Naive B cell (primary cell): ENCODE measurements at places on chromosomes 1 and 21. TPM values are rescaled to one million over a fixed set of nuclear protein-coding genes. Genes with fewer than 3 reads are reported as not detected.

CHML gene
- polyA plus RNA-seq: 6.5 TPM

GRCh38 chr1:78408810-78409209 is 82.0 kb upstream of the PTGFR start:
- H3K36me3 ChIP-seq: no peaks in the 10 kb centered on the region
- DNase-seq: no peak
- no peaks in the 10 kb centered on the region for H3K4me1 ChIP-seq

DNA sequence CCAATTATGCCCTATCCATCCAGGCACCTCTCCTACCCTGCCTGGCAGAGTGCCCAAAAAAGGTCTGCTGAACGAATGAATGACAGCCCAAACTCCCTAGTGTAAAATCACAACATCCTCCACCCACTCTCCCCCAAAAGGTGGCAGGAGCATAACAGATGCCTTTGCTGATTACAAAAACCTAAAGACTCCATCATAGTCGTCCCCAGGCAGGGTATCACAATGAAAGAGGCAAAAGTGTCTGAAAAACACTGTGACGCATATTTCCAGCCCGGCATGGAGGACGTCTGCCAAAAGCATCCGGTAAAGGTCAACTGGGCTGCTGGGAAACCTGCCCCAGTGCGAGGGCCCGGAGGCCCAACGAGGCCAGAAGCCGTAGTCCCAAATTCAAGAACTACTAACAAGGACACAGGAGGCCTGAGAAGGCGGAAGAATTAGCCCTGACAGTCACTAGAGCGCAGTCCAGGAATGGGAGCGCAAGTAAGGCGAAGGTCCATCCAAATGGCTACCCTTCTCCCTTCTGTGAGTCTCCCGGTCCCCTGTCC is 576 bp downstream of the SMIM12 start:
- DNase-seq: peak; percentile 18
- H3K36me3 ChIP-seq: peaks cover 3% of the 10 kb centered on the region
- H3K27ac ChIP-seq: peak overlapping the region; percentile 96
- H3K4me3 ChIP-seq: peak overlapping the region; percentile 94

GRCh38 chr1:202811296-202812175 is 782 bp downstream of the PCAT6 start:
- peak overlapping the region; percentile 81 for H3K27ac ChIP-seq
- H3K4me1 ChIP-seq: peaks cover 27% of the 10 kb centered on the region
- no peaks in the 10 kb centered on the region for H3K36me3 ChIP-seq
- DNase-seq: no peak
- peak overlapping the region; percentile 94 for H3K4me3 ChIP-seq

DNA sequence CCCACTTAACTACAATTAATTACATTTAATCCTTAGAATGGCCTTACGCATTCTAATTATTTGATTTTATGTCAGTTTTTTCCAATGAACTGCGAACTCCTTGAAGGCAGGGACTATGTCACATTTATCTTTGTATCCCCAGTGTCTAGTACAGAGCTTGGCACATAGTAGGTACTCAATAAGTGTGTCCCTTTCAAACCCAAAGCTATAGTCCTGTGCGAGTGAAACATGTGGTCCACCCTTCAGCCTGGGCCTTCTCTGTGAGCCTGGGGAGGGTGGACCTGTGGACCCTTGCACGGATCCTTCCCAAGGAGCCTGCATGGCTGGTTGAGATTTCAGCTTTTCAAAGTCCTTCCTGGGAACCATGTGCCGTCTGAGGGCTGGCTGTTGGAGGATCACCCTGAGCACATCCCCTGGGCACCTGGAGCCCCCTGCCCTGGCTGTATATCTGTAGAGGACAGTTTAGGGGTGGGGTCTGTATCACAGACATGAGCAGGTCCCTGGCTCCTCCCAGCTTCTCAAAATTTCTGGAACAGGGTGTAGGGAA is 103.1 kb downstream of the IER5 start:
- no peak overlapping the region for H3K4me3 ChIP-seq
- peaks cover 5% of the 10 kb centered on the region for H3K36me3 ChIP-seq
- no peak overlapping the region for H3K27ac ChIP-seq
- peaks cover 8% of the 10 kb centered on the region for H3K4me1 ChIP-seq
- peaks cover 28% of the 10 kb centered on the region for H3K27me3 ChIP-seq

DNA sequence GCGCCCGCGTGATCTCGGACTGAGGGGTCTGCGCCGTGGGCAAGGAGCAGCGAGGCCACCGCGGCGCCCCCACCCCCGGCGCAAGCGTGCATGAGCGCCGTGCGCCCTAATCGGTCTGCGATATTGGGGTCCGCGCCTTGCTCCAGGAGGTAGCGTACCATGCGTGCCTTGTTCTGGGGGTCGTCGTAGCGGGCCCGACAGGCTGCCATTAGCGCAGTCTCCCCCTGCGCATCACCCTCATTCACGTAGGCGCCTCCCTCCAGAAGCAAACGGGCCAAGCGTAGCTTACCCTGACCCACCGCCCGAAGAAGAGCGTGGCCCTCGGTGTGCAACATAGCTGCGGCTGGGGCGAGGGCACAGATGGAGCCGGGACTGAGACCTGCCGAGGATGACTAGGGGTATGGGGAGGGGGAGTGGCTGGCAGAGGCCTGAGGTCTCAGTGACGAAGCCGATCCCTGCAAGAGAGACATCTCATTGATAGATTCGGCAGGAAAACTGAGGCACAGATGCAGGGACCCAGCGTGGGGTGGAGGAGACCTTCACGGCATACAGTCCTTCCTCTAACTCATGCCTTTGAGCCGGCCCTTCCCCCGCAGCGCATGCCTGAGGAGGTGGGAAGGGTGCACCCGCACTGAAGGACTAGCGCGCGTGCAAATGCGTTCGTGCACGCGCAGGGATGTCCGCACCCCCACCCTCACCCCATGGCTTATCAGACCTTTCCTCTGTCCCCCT is 2.8 kb downstream of the ANKRD34A start:
- no peak for DNase-seq
- H3K36me3 ChIP-seq: no peaks in the 10 kb centered on the region
- no peaks in the 10 kb centered on the region for H3K27me3 ChIP-seq
- H3K27ac ChIP-seq: peak overlapping the region; percentile 76
- peak overlapping the region; percentile 95 for H3K4me3 ChIP-seq
- peaks cover 69% of the 10 kb centered on the region for H3K4me1 ChIP-seq

GRCh38 chr1:11521582-11522399 is 42.8 kb downstream of the DISP3 start:
- H3K36me3 ChIP-seq: no peaks in the 10 kb centered on the region
- no peak overlapping the region for H3K4me3 ChIP-seq
- H3K4me1 ChIP-seq: no peaks in the 10 kb centered on the region
- no peak for DNase-seq
- H3K27me3 ChIP-seq: peaks cover 11% of the 10 kb centered on the region

- peaks cover 25% of the 10 kb centered on the region for H3K36me3 ChIP-seq
- H3K27me3 ChIP-seq: peaks cover 57% of the 10 kb centered on the region
- no peak overlapping the region for H3K27ac ChIP-seq
- H3K4me3 ChIP-seq: no peak overlapping the region
Measured at GRCh38 chr21:44552136-44552535, 831 bp upstream of the KRTAP10-2 start.

GRCh38 chr1:106276871-106277270 is 779.6 kb upstream of the PRMT6 start:
- no peaks in the 10 kb centered on the region for H3K27me3 ChIP-seq
- DNase-seq: no peak
- H3K36me3 ChIP-seq: no peaks in the 10 kb centered on the region
- H3K27ac ChIP-seq: no peak overlapping the region

DNA sequence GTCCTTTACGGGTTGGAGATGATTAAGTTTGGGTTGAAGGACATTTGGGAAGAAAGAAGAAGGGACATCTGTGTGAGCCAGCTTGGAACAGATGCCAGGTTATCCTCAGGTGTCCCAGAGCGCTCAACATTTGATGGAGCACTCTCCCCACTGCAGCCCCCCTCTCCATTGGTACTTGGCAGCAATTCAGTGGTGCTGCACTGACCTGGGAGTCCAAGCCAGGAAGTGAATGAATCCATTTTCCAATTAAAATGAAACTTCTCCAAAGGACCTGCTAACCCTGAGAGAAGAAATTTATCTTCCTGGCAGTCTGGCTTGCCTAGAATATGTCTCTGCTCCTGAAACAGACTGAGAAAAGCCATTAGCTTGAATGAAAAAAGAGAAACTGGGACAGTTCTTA is 67.1 kb downstream of the FGGY start:
- H3K4me3 ChIP-seq: no peak overlapping the region
- no peaks in the 10 kb centered on the region for H3K27me3 ChIP-seq
- no peaks in the 10 kb centered on the region for H3K4me1 ChIP-seq
- H3K36me3 ChIP-seq: peaks cover 46% of the 10 kb centered on the region

- no peaks in the 10 kb centered on the region for H3K36me3 ChIP-seq
- H3K4me3 ChIP-seq: no peak overlapping the region
- no peak for DNase-seq
- no peak overlapping the region for H3K27ac ChIP-seq
- H3K27me3 ChIP-seq: no peaks in the 10 kb centered on the region
Measured at GRCh38 chr21:46131588-46131837, 23.9 kb downstream of the FTCD start.

DNA sequence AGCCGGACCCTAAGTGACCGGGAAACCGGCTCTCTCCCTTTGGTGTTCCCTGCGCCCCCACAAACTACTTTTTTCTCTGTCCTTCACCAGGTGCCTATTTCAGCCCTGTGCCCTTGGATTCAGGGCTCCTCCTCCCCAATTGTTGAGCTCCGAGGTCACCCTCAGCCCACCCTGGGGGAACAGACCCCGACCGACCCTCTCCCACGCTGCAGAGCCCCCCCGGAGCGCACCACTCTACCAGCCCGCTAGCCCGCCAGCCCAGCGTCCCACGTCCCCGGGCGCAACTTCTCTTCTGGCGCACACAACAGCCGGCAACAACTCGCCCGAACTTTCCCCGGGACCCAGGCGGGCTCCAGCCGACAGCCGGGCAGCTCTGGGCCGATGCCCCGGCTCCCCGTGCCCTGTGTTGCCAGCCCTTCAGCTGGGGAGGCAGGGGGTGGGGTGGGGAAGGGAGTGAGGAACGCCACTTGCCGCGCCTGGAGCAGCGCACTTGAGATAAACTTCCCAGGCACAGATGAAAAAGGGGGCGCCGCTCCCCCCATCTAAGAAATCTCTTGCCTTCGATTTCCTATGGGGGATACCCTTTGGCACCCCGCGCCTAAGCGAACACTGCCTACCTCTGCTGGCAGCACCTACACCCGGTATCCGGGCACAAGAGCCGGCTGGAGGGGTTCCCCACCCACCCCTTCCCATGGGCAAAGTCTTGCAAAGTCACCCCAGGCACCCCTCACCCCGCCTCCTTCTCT is 997 bp downstream of the CASZ1 start:
- H3K36me3 ChIP-seq: no peaks in the 10 kb centered on the region
- H3K4me1 ChIP-seq: peaks cover 4% of the 10 kb centered on the region
- no peak for DNase-seq
- peaks cover 44% of the 10 kb centered on the region for H3K27me3 ChIP-seq

GRCh38 chr1:202018468-202019234 is 8.3 kb downstream of the ELF3 start:
- DNase-seq: no peak
- no peaks in the 10 kb centered on the region for H3K36me3 ChIP-seq
- H3K27me3 ChIP-seq: peaks cover 14% of the 10 kb centered on the region
- H3K4me3 ChIP-seq: no peak overlapping the region
- H3K27ac ChIP-seq: no peak overlapping the region

CLDN17 gene
- polyA plus RNA-seq: not detected

DNA sequence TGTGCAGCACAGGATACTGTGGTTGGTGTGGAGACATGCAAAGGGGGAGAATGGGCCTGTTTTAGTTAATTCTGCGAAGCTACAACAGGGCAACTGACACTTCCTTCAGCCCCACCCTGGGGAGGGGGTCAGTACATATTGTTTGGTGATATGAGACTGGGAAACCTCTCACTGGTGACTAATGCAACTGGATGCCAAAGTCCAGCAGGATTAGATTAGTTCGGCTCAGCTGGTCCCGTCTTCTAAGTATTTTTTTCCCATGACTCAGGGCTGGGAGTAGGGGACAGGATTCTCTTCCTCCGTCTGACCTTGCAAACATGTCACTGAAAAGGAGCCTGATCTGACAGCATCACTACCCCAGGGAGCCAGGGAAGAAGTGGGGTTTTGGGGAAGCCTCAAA is 43.0 kb downstream of the PLXNA2 start:
- no peaks in the 10 kb centered on the region for H3K27me3 ChIP-seq
- H3K4me1 ChIP-seq: no peaks in the 10 kb centered on the region
- H3K36me3 ChIP-seq: no peaks in the 10 kb centered on the region
- no peak for DNase-seq

TMEM269 gene
- not detected for polyA plus RNA-seq

- no peak overlapping the region for H3K27ac ChIP-seq
- no peak overlapping the region for H3K4me3 ChIP-seq
- DNase-seq: no peak
- H3K27me3 ChIP-seq: no peaks in the 10 kb centered on the region
- peaks cover 12% of the 10 kb centered on the region for H3K36me3 ChIP-seq
Measured at GRCh38 chr1:9270290-9270883, 22.3 kb upstream of the SPSB1 start.

DNA sequence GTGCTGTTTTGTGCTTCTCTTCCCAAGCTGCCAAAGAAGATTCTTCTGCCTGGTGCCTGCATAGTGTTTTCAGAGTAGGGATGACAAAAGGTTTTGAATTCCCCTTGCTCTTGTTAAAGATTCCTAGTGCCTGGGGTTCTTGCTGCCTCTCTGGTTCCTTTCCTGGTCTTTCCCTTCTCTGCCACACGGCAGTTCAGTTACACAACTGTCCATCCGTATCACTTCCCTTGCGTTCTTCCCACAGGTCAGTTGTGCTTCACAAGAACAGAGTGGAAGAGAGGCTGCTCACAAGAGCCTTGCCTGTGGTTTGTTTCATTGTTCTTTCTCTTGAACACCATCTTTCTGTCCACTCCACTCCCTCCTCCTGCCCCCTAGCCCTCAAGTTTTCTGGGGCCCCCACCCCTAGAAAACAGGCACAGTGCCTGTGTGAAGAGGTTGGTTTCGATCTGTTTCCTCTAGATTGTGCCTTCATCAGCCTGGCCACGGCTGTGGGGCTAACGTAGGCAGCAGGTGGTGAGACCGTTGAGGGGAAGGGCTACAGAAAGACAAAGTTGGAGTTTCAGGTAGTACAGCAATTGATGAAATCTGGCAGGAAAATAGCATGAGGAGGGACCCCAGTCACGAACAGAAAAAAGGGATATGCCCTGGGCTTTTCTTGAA is 5.8 kb downstream of the VASH2 start:
- peaks cover 4% of the 10 kb centered on the region for H3K4me1 ChIP-seq
- no peak overlapping the region for H3K4me3 ChIP-seq
- no peak overlapping the region for H3K27ac ChIP-seq
